ENCODE measurements at places on chromosomes 6 and 20.

- no peak for DNase-seq
Measured at GRCh38 chr20:10463622-10464021, 28.5 kb downstream of the SLX4IP start.

DNA sequence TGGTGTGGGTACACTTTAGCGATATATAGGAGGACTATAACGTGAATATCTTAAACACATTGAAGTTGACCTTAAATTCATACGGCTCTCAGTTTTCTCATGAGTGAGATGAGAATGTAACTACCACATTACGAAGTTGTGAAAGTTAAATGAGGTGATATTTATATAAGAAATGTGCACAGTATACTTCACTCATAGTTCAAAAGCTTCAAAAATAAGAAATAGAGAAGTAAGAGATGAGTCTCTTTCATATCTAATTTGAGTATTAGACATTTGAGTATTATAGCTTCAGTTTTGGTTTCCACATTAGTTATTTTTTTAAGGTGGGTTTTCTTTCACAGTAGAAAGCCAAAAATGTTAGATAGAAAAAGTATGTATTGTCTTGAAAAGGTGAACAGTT lies 183.3 kb downstream of the NKAIN2 start:
- no peak for DNase-seq

GRCh38 chr20:60100780-60101179 lies 142.6 kb downstream of the CDH26 start:
- DNase-seq: no peak

- DNase-seq: no peak
Measured at GRCh38 chr6:19873031-19873430, 35.9 kb downstream of the ID4 start.

DNA sequence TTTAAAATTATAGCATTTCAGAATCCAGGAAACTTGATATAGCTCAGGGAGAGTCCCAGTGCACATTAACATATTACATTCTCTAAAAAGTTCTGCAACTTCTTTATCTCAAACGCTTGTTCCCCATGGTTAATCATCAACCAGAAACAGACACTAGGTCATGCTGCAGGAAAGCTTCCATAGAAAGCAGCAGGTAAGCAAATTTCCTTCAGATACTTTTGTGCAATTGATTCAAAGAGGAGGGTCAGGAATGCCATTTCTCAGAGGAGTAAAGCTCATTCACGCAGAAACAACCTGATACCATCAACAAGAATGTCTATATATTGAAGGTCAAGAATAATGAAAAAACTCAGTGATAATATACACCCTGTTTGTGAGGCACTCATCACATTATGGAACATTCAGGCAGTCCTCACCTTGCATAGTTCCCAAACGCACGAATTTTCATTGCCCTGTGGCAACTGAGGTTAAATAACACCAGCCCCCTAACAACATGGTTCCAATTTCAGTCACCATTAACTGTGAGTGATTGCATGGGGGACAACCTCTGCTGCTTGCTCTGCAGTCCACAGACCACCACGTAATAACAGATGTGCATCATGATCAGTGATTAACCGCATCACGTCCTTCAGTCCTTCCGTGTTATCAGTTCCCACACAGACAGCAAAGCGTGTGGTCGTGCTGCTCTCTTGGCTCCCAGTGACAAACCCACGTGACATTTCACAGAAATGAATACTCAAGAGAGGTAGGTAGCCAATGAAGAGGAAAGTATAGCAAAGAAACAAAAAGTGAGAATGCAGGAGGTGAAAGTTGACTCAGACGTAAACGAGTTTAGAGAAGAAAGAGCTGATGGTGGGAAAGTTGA lies 95.7 kb downstream of the LY86 start:
- no peak for DNase-seq

GRCh38 chr20:51385646-51386530 lies 156.6 kb downstream of the NFATC2 start:
- DNase-seq: no peak

- DNase-seq: no peak
Measured at GRCh38 chr20:4342609-4343008, 327.3 kb upstream of the RNF24 start.

GRCh38 chr20:10595266-10595665 lies 78.5 kb downstream of the JAG1 start:
- DNase-seq: no peak

DNA sequence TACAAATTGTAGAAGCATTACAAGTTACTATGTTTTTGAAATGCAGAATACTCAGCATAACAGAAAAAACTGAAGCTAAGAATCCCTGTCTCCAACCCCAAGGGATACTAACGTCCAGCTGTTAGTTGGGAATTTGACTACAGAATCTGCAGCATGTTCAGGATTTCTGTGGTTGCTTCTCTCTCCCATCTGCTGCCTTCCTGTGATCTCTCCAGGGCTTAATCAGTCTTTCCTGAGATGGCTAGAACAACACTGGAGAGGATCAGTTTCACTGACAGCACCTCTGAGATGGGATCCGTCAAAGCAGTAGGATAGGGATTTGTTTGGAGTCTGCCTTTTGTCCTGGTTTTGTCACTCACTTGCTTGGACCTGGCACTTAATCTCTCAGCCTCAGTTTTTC lies 73.3 kb upstream of the NUP153 start:
- DNase-seq: no peak

DNA sequence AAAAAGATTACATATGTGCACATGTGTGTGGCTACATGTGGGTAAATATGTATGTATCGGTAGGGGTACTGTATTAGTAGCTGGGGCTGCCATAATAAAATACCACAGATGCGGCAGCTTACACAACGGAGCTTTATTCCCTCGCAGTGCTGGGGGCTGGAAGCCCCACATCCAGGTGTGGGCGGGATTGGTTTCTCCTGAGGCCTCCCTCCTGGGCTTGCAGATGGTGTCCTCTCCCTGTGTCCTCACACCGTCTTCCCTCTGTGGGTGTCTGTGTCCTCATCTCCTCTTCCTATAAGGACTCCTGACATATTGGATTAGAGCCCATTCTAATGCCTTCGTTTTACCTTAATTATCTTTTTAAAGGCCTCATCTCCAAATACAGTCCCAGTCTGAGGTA lies 97.7 kb downstream of the LY86 start:
- DNase-seq: no peak

DNA sequence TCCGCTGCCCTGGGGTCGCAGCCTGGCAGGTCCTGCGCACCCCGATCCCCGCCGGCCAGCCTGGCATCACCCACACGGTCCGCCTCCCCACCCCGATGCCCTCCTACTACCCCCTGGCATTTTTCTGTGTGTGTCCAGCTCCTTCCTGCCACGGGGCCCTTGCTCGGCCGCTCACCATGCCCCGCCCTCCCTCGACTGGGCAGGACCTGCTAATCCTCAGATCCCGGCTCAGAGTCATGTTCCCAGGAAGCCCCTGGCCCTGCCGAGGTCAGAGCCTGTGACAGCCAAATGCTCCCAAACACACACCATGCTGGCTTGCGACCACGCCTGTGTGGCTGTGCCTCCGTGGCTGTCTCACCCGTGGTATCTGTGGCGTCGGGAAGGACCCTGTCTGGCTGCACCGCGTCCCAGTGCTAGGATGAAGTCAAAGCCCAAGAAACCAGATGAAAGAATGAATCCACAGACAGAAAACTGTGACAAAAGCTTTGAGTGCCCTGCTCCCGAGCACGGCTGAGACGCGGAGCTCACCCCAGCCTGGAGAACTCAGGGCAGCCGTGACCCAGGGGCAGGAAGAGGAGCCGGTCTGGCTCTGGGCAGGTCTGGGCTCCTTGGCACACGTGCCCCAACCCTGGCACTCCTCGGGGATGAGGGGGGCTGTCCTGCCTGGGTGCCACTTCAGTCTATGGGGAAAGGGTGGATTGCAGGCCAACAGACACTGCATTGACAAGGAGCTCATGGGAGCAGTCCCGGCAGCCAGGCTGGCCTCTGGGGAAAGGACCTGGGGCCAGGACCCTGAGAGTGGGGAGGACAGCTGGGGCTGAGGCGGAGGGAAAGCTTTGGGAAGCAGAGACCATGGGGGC lies 20.8 kb upstream of the SLCO4A1 start:
- DNase-seq: no peak

GRCh38 chr6:78199044-78199443 lies 546.2 kb downstream of the MEI4 start:
- DNase-seq: no peak

- DNase-seq: no peak
Measured at GRCh38 chr20:38191654-38192053, 26.6 kb upstream of the TGM2 start.

- no peak for DNase-seq
Measured at GRCh38 chr6:121247386-121247785, 86.9 kb downstream of the TBC1D32 start.

DNA sequence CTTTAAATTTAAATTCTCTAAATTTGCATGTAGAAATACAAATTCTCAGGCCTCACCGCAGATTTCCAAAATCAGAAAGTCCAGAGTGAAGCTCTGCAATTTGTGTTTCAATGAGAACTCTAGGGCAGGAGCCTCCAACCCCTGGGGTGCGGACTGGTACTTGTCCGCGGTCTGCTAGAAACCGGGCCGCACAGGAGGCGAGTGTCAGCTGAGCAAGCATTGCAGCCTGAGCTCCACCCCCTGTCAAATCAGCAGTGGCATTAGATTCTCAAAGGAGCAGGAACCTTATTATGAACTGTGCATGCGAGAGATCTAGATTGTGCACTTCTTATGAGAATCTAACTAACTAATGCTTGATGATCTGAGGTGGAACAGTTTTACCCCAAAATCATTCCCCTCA lies 203.0 kb upstream of the PCSK2 start:
- no peak for DNase-seq

GRCh38 chr6:1436334-1437306 lies 47.2 kb downstream of the FOXF2 start:
- peak; percentile 61 for DNase-seq

- DNase-seq: no peak
Measured at GRCh38 chr20:59289994-59290393, 10.4 kb upstream of the EDN3 start.

DNA sequence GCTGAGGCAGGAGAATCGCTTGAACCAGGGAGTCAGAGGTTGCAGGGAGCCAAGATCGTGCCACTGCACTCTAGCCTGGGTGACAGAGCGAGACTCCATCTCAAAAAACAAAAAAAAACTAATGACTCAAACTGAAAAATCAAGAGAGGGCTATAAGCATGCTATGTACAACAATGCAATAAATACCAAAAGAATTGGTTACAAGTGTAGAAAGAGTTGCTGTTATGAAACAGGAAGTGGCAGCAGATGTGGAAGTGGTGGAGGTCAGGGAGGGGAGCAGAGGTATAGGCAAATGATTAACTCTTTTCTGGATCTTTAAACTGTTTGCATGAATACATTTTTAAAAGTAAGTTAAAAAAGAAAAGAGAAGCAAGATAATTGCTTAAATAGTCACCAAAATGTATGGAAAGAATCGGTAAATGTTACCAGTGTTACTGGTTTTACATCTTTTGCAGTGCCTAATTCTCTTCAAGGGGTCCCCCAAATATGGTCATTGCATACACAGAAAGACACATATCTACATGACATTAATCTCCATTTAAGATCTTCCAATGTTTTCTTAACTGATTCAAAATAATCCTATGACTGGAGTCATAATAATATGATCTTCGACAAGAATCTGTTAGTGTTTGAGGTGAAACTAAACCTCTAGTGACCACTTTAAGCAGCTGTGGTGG lies 15.0 kb downstream of the CALHM6 start:
- DNase-seq: no peak

DNA sequence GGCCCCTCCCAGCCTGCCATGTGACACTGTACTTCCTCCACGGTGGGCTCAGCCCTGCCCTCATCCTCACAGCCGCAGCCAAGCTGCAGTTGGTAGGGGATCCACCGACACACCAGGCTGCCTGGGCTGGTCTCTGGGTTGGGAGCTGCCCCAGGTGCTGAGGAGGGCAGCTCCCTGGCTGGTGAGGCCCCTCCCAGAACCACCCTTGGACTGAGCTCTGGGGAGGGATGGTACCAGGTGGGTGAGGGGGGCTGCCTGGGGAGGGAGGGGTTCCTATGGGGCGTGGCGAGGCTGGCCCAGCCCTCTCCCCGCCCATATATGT lies 185 bp upstream of the TNFRSF6B start:
- DNase-seq: no peak

DNA sequence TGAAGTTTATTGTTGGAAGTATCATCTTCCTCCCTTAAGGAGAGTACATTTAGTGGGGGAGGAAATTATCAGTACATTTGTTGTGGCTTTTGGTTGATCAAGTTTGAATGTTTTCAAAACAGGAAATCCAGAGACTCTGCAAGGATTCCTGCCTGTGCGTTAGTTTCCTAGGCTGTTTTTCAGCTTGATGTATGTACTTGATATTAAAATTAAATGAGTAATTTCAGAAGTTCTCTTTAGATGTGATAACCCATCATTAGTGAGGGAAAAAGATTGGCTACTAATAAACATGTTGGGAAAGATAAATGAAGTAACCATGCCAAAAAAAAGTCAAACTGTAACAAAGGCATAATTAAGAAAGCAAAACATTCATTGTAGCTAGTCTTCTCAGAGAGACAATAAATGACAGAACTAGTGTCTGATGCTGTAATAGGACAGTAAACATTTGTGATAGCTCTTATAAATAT lies 88.0 kb upstream of the TULP1 start:
- no peak for DNase-seq

DNA sequence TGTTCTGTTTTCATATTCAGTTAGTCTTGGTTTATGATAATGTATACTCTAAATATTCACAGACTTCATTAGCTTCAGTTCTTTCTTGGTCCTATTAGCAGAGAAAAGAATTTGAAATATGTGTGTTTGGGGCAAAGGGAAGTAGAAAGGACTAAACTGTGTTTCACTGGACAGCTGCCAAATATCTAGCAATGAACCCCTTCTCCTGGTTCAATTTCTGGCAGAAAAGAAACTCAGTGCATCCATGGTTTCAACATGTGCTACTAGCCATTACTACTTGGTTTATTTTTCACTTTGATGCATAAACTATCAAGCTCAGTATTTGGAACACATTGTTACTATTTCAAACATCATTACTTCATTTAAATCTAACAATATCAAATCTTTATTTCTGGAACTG lies 43.6 kb downstream of the FBXL4 start:
- DNase-seq: no peak

- no peak for DNase-seq
Measured at GRCh38 chr6:126721581-126722160, 381.8 kb downstream of the CENPW start.

GRCh38 chr20:41854765-41855164 lies 236.6 kb upstream of the CHD6 start:
- DNase-seq: no peak

DNA sequence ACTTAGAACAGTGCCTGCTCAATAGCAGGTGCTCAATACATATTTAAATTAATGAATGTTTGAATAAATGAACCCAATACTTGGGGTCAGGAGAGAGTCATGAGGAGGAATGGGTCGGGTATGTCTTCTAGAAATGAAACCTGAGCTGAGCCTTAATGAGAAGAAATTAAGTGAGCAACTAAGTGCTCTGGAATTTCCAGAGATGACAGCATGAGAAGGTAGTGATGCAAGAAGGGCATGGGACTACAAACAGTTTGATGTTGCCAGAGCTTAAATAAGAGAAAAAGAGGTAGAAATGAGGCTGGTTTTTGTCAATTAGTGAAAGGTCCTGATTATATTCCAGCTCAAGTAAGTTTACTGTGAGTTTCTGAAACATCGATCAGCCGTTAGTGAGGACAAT lies 82.9 kb downstream of the PDE10A start:
- DNase-seq: no peak
